ENCODE measurements at places on chromosomes 1 and 21.

GRCh38 chr1:30708361-30708728 is 15.0 kb downstream of the MATN1 start:
- no peak for DNase-seq

GRCh38 chr1:97451944-97452343 is 468.9 kb downstream of the DPYD start:
- DNase-seq: no peak

DNA sequence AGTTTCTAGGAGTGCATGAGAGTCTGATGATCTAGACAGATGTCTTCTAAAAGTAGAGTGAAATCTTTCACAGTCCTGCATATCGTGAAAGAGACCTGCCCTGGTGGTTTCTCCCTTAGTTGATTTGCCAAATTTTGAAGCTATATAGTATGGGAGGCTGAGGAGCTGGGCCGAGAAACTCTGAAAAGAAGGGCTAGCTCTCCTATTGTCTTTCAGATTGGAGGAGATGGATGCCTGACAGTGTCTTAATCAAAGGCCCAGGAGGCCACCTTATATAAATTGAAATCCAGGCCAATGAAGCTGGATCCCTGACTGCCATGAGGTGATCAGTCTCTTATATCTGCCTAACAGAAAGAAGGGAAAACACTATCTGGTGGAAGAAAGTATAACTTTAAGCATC is 18.4 kb upstream of the CD84 start:
- DNase-seq: no peak

GRCh38 chr1:95386371-95386770 is 152.4 kb downstream of the RWDD3 start:
- DNase-seq: no peak

- no peak for DNase-seq
Measured at GRCh38 chr1:148160048-148160342, 7.9 kb upstream of the NBPF11 start.

- DNase-seq: no peak
Measured at GRCh38 chr1:236058141-236058934, 6.6 kb downstream of the NID1 start.

DNA sequence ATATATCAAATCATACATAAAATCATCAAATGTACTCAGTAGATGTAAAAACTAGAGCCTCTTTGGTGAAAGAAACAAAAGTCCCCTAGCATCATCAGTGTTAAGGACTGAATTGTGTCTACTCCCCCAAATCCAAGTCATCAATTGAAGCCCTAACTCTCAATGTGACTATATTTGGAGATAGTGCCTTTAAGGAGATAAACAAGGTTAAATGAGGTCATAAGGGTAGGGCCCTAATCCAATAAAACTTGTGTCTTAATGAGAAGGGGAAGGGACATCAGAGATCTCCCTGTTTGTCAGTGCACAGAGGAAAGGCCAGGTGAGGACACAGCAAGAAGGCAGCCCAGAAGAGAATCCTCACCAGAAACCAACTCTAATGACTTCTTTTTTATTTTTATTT is 33.5 kb downstream of the USP24 start:
- no peak for DNase-seq

GRCh38 chr1:231518485-231519034 is 9.9 kb upstream of the TSNAX start:
- DNase-seq: no peak

DNA sequence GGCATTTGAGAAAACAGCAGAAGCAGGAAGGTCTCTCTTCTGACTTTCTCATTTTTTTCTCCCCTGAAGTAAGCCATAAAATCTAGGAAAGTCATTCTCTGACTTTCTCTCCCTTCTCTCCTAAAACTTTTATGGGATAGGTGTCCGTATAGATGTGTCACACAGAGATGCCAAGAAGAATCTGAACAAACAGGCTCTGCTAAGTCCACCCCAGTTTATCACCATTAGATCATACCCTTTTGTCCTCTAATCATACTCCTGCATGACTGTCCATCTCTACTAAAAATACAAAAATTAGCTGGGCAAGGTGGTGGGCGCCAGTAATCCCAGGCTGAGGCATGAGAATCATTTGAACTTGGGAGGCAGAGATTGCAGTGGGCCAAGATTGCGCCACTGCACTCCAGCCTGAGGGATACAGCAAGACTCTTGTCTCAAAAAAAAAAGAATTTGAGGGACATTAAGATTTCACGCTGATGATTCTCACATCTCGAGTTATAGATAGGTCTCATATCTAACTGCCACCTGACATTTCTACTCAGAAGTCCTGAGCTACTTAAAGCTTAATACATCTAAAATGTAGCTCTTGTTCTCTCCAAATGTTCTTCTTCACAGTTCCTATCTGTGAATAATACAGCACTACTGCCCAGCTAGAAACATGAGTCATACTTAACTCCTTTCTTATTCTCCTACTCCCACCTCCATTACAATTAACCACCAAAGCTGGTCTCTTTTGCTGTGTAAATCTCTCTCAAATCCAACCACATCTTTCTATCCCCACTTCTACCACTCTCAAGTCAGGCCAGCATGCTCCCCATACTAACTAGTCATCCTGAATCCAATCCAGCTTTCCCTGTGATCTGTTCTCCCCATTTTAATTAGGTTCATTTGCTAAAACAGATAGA is 47.7 kb downstream of the ZNF644 start:
- DNase-seq: no peak

DNA sequence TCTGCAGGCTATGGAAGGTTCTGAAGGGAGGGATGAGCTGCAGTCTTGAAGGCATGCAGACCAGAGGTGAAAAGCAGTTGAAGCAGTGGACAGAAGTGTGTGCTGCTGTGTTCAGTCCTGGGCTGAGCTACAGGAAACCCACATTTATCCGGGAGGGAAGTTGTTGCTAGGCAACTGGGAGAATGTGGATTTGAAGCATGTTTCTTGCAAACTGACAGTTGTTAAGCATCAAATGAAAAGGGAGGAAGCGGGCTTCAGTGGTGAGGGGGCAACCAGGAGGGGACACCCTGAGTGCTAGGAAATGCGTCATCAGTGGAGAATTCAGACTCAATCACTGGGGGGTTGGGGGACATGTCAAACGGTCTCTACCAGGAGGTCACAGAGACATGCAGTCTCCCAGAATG is 28.7 kb downstream of the ABCA4 start:
- DNase-seq: no peak

- no peak for DNase-seq
Measured at GRCh38 chr1:66381621-66382275, 152.2 kb upstream of the SGIP1 start.

GRCh38 chr1:233252441-233252840 is 43.1 kb downstream of the PCNX2 start:
- no peak for DNase-seq

DNA sequence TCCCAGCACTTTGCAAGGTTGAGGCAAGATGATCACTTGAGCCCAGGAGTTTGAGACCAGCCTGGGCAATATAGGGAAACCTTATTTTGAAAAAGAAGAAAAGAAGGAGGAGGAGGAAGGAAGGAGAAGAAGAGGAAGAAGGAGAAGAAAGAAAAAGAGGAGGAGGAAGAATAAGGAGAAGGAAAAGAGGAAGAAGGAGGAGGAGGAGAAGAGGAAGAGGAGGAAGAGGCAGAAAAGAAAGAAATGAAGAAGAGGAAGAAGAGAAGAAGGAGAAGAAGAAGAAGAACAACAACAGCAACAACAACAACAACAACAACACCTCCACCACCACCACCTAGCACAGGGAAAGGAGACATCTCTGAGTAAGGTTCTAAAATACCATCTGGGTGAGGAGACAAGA is 10.6 kb downstream of the SELENBP1 start:
- no peak for DNase-seq

DNA sequence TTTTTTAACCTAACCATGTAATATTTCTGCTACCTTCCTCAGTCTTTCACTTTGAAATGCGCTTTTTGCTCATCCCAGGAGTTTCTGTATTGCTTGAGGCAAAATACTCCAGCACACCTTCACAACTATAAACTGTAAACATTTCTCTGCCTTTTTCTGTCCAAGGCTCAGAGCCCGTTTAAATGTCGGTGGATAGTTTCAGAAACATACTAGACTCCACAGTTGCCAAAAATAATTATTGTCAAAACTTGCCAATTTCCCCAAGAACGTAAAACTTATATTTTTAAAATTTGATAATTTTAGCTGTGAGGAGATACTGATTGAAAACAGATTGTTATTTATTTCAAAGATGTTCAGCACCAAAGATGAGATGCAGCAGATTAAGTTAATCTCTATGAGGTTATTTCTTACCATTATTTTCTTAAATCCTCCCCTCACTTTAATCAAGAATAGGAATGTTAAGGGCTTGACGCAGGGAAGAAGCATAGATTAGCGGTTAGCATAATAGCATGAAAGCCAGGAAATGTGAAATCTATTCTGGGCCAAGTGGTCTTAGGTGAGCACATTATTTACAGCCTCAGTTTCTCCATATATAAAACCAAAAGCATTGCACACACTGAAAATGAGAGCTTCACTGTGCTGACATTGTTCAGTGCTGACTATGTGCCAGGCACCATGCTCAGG is 91.5 kb upstream of the ESRRG start:
- DNase-seq: no peak

- DNase-seq: no peak
Measured at GRCh38 chr1:70586046-70586445, 175.0 kb downstream of the CTH start.

- DNase-seq: no peak
Measured at GRCh38 chr1:167776151-167776550, 54.4 kb downstream of the MPZL1 start.
